ENCODE measurements at places on chromosomes 5 and 9.
A peak's percentile ranks its signal among the peaks of the same experiment; 100 is the strongest.

DNA sequence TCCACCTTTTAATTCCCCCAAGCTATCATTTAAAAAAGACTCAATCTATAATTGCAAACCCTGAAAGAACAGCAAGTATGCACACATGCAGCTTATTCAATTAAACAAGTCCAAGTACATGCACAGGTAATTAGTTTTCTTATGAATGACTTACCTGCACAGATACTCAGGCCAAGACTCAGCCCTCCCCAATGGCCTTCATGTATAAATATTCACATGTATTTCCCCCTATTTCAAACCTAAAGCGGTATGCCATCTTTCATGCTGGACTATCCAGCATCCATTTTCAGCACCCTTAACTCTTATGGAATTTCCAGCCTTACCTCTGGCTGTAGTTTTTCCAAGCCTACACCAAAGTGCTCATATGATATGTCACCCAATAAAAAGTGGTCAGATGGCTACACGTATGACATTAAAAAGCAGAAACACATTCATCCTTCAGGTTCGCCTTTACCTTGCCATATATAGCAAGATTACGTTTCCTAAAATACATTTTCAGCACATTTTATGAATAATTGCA, 205.5 kb downstream of the MEF2C start:
- DNase-seq: no peak

DNA sequence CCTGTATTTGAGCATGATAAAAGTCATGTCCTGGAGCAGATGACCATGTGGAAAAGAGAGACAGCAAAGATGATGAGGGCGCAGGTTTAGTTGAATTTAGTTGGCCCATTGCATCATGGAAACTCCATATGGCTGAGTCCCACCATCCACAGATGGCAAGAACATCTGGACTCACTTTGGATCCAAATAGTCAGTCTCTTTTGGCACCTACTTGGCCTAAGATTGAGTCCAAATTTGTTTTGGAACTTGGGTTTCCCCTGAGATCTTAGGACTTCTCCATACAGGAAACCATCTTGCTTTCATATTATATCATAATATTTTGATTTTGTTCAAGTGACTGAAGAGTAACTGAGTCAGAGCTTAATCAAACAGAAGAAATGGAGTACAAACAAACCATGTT, 217.5 kb downstream of the DRD1 start:
- no peak for DNase-seq

- peak; percentile 13 for DNase-seq
These were observed 377.6 kb downstream of the BRINP1 start for GRCh38 chr9:118991366-118992285.

DNA sequence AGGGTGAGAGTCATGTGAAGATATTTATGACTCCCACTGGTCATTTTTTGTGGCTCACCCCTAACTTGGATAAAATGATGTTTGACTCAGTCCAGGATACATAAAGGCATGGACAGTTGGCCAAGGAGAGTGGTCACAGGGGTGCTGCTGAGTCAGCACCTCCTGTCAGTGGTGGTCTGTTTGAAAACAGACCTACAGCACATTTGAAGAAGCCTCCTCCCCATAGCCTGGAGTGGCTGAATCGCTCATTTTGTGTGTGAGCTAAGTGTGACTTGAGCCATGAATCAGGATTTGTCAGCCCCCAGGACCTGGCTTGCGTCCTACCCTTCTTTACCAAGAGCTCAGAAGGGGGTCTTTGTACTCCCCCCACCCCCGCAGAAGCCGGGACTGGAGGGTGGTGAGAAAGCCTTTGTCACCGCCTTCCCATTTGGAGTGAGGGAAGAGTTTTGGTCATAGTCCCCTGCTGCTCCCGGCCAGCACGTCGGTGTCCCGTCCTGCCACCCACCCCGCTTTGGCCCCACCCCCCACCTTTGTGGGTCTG, 35.6 kb downstream of the TRIO start:
- DNase-seq: no peak

DNA sequence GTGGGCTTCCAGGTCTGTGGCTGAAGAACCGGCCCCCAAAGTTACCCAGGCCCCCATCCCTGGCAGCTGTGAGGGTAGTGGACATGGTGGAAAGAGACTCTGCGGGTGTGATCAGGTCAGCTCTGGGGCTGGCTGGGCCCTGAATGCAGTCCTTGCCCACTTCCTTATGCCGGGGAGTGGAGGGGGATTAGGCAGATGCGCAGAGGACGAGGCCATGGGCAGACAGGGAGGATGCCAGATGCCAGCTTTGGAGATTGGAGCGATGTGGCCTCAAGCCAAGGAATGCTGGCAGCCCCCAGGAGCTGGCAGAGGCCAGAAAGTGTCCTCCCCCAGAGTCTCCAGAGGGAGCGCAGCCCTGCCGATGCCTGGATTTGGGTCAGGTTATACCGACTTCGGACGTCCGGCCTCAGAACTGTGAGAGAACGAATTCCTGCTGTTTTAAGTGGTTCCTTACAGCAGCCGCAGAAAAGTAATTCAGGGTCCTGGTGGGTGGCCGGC, 69.8 kb downstream of the ADAMTS2 start:
- no peak for DNase-seq

GRCh38 chr5:98769210-98769958, 4.1 kb upstream of the RGMB start:
- DNase-seq: peak; percentile 94

GRCh38 chr5:31251032-31251431, 57.5 kb downstream of the CDH6 start:
- DNase-seq: no peak

GRCh38 chr5:124952079-124952478, 205.6 kb upstream of the ZNF608 start:
- no peak for DNase-seq

- DNase-seq: no peak
These were observed 56.4 kb upstream of the UBAC1 start for GRCh38 chr9:136017289-136018190.

DNA sequence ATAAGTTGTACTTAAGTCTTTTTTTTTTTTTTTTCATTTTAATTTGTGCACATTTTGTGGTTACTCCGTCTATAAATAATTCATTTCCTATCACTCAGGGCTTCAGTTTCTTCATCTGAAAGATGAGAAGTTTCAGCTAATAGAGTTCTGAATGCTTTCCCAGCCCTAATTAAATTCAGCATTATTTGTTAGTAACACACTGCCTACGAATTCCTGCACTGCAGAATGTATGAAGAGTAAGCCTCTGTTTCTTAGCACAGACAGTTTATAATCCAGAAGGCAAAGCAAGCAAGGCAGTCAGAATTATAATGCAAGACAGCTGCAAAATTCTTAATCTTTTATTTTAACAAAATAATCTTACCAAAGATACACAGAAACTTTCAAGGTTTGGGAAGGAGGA, 138.0 kb upstream of the GHR start:
- peak; percentile 23 for DNase-seq

- DNase-seq: no peak
These were observed 678.7 kb downstream of the MAT2B start for GRCh38 chr5:164184158-164184557.

DNA sequence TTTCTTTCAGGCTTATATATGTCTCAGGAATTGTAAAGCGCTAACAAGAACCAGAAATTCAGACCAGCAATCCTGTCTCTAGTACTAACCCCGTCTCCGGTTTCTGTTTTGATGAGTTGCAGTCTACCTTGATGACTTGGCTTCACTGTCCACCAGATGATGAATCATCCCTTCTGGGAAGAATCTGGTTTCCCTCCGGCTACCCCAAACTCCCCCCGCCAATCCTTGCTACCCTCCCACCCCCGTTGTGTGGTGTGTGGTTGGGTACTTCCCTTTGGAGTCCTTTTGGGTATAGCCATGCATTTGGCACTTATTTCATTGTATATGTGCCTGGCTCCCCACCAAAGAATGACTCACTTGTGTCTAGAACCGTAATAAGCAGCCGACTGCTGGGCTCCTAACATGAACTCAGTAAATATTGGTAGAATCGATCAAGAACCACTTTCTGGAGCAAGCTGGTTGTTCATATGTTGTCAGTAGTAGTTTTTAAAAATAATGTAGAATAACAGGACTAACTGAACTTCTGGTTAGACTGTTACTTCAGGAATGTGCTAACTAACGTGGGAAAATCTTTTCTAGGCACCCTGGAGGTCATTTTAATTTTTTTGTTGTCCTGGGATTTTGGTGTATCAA, 8.3 kb upstream of the TGFBI start:
- DNase-seq: peak; percentile 54

- DNase-seq: no peak
These were observed 586 bp upstream of the PDZD2 start for GRCh38 chr5:31638345-31638744.

GRCh38 chr9:71990466-71990865, 69.9 kb downstream of the C9orf57 start:
- peak; percentile 2 for DNase-seq

GRCh38 chr5:82158755-82159413, 119.3 kb downstream of the RPS23 start:
- DNase-seq: no peak

- no peak for DNase-seq
These were observed 21.4 kb upstream of the CCNO start for GRCh38 chr5:55254802-55255201.

DNA sequence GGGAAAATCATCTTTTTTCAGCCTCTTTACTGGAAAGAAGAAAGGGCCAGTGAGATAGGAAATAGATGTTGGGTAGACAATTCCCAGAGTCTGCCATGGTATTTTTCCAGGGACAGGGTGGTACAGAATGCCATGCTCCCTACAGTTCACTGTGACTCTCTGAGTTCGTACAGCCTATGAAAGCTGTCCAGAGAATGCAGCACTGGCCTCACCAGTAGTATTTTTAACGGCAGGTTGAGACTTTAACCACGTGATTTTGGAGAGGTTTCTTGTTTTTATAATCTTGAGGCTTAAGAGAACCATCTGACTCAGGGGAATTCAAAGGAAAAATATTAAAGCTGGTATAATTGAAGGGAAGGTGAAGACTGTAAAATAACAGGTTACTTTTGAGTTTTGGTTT, 10.1 kb upstream of the ZNF474 start:
- no peak for DNase-seq

DNA sequence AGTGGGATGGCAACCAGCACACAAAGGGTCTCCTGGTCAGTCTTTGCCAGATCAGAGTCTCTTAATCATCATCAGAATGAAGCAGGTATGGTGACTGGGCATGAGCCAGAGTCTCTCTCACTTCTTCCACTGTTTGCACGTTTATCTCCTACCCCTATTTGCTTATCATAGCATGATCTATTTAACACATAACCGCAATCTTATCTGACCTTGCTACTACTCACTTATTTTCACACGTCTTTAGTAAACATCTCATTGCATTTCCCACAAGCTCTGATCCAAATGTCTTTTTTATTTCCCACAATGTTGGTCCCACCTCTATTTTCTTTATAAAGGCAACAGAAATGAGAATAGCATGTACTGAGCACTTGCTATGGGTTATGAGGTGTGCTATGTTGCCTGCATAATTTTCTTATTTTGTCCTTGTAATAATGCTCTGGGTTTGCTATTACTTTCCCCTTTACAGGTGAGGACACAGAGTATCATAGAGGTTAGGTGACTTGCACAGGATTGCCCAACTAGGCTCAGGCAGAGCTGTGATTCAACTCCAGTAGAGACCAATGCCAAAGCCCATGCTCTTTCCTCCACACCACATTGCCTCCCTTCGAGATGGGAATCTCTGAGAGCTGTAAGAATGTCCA, 39.7 kb upstream of the IL7R start:
- DNase-seq: no peak

DNA sequence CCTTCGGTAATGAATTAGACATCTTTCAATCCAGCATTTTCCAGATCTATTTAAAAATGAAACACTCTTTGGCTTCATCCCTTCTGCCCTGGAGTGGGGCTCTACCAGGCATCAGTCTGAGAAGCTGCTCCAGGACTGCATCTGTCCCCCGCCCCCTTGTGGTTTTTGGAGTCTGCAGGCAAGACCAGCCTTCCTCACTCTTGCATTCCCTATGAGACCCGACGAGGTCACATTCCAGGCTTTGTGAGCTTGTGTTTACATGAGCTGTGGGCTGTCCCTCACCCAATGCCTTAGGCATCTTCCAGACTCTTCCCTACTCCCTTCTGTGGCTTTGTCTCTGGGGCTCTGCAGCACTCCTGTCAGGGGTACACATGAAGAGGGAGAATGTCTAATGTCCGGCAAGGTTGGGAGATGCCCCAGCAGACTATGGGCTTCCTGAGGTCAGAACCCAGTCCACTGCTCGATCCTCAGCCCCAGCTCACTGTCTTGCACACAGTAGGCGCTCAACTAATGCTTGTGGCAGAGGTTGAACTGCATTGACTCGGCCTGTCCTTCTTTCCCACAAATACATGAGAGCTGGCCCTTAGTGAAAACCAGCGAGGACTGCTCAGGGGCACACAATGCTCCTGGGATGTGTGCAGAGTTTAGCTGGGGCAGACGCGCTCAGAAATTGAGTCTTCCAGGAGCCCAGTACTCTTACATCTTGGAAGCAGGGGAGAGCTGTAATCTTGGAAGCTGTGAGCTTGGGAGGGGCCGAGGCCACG, 11.7 kb upstream of the GADD45G start:
- peak; percentile 79 for DNase-seq

Measured in eye (tissue), 1 donor.